ENCODE measurements at places on chromosomes 3 and 15.
A peak's percentile ranks its signal among the peaks of the same experiment; 100 is the strongest.

DNA sequence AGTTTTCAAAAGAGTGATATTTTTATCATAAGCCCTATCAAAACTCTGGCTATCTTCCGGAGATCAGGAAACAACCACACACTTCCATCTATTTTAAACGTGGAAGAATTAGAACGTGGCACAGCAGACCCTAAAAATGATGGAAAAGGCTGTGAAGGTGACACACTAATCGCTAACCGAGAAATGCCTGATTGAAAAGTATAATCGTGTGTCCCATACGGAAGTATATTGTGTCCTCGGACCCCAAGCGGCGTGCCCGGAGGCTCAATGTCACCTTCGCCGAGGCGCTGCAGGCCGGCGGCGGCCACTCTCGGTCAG lies 642 bp downstream of the COX5A start:
- no peak for DNase-seq

DNA sequence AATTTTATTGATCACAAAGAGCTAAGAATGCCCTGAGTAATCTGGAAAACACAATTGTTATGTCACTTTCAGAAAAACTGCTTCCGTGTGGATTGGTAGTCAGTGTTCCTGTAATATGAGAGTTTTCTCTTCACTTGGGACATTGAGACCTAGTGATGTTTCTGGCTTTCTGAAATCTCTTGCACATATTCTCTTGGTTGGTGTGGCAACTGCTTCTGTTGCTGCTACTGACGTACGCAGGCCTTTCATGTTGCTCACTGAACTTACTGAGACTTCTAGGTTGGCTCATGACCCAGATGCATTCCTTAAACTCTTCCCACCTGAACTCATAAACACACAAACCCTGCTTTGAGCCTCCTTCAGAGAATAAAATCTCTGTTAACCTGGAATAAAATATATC lies 175.0 kb upstream of the PFN2 start:
- DNase-seq, result no peak

DNA sequence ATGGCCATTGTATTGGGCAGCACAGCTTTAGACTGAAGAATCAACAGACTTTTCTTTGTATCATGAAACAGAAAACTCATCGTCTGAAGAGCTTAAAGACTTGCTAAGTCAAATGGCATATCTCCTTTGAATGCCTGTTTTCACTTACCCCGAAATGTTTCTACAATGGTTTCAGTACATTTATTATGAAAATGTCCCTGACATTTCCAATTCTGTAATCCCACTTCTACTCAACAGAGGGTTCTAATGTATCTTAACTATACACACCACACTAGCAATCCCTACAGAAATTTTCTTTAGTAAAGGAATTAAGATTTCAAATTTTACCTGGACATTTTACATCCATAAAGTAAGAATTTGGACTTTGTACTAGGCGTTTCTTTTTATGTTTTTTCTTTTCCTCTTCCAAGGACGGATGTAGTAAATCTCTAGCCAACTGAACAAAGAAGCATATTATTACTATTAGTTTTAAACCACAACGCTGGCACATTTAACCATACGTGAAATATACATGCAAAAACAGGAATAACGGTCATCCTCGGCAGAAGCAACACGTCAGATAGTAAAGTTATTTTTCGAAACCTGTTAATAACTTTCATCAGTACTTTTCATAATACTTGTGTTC lies 1.1 kb downstream of the RPS27L start:
- no peak for DNase-seq

- peak; percentile 82 for DNase-seq
Measured at GRCh38 chr3:185983495-185984141, 45.8 kb upstream of the TRA2B start.

DNA sequence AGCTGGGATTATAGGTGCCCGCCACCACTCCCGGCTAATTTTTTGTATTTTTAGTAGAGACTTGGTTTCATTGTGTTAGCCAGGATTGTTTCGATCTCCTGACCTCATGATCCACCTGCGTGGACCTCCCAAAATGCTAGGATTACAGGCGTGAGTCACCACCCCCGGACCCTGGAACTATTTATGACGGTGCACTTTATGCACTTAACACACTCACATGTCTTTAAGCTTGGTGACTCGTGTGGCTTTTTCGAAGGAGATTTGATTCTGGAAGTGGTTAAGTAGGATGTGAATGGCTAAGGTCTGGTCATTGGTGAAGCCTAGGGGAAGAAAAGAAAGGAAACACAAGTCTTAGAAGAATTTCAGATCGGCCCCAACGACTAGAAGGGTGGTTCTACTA lies 20.3 kb downstream of the BBS4 start:
- DNase-seq, result no peak

- no peak for DNase-seq
Measured at GRCh38 chr3:101091489-101091888, 98.3 kb upstream of the ABI3BP start.

DNA sequence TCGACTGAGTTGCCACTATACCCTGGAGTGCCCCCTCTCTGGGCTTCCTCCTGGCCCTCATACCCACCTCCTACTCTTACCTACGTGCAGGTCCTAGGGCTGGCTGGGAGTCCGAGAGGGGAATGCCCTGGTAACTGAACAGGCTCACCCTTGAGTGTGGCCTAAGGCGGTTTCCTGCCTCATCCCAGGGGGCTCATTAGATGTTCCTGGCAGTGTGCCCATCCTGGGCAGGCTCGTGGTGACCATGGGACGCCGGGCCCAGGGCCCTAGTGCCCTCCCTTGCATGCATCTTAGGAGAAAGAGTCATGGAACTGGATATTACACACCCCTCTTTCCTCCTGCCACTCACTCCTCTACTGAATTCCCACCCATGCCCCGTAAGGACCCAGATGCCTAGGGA lies 2.8 kb downstream of the SEMA4B start:
- no peak for DNase-seq

- DNase-seq, result no peak
Measured at GRCh38 chr15:89429986-89430385, 66.4 kb downstream of the RHCG start.

GRCh38 chr3:118618247-118619040 lies 416.2 kb downstream of the IGSF11 start:
- no peak for DNase-seq

DNA sequence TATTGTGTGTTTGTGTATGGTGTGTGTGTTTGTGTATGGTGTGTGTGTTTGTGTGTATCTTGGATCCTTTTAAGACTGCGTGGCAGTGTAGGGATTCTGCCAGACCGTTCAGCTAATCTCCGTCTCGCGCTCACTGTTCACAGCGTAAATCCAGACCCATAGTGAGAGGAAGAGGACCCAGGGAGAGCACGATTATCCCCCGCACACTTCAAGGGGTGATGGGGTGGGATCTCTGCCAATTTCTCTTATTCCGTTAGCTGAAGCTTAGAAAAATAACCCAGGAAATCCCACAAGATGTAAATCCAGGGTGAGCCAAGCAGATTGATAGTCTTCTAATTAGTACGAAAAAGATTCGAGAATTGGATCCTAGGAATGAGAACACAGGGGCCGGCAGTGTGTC lies 381.2 kb downstream of the GABRG3 start:
- DNase-seq, result no peak

- DNase-seq, result no peak
Measured at GRCh38 chr3:124786511-124787241, 56.4 kb downstream of the UMPS start.

DNA sequence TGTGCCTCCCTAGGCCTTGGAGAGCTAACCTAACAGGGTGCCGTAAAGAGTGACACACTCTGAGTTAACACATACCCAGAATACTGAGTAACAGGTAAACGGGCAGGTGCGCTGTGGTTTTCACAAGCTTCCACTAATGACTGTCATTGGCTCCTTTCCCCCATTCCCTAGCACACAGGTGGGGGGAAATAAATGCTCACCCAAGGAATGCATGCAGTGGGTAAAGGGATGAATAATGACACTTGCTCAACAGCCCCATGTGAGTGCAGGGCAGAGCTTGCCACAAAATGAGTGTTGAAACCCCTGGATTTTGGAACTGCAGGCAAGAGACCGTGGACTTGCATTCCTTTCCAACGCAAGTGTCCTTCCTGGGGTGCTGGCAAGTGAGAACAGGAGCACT lies 57.6 kb downstream of the ADAMTS17 start:
- no peak for DNase-seq

DNA sequence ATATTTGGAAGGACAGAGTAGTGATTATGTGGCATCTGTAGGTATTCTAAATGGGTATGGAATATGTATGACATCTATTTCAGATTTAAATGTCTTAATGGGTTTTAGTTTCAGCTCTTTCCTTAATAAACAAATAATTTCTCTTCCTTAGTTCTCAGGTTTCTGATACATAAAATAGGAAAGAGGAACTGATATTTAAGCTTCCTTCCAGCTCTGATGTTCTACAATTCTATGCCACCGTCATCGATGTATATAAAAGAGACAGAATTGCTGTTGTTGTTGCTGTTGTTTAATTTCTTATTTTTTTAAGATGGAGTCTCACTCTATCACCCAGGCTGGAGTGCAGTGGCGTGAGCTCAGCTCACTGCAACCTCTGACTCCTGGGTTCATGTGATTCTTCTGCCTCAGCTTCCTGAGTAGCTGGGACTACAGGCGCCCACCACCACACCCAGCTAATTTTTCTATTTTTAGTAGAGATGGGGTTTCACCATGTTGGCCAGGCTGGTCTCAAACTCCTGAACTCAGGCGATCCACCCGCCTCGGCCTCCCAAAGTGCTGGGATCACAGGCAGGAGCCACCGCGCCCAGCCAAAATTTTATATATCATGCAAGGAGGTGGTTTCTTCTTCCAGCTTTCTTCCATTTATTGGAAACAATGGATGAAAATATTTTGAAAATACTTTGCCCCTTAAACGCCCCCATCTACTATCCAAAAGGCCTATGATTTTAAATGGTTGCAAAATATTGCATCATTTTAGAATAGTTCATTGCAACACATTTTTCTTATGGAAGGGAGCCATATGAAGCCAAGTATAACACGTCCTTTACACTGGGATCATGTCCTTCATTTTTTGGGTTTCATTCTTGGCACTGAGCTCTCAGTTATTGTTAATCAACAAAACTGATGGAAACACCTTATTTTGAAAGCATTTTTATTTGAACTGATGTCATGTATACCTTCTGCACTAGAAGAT lies 13.9 kb upstream of the C15orf61 start:
- DNase-seq, result no peak

DNA sequence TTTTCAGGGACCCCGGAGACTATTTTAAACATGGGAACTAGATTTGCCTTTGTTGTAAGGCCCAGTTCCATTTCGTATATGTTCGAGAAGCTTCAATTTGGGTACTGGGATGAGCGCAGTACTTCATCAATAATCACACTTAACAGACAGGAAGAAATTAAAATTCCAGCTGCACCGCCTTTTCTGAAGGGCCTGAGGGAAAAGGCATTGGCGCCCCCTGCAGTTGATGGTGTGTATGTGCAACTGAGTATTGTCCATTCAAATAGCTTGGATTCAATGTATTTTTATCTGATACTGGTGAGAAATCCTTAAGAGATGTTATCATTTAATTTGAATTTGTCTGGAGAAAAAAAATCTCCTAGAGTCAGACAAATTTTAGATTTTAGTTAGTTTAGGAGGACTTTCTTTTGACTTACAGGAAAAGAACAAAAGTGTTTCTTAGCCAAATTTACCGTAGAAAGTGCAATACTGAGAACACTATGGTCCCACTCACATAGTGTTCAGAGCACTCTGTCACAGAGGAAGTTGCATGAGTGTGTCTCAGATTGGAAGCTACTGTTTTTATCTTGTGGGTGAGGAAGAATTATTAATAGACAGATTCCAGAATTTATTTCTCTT lies 5.4 kb upstream of the ALDH1A2 start:
- peak; percentile 74 for DNase-seq

DNA sequence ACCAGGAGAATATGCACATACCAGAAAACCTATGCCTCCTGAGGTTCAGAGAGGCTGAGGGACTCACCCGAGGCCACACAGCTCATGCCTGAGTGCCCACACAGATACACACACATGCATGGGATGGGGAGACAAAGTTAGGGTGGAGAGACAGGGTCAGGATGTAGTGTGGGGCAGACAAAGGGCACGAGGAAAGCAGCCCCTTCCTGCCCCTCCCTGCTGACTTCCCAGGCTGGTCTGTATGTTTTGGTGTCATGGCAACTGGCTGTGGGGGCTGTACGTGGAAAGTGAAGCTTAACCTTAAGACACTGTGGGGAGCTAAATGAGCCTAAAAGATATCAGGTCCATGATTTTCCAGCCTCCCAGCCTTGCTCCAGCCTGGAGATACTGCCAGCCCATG lies 57.8 kb downstream of the EPHB3 start:
- no peak for DNase-seq

DNA sequence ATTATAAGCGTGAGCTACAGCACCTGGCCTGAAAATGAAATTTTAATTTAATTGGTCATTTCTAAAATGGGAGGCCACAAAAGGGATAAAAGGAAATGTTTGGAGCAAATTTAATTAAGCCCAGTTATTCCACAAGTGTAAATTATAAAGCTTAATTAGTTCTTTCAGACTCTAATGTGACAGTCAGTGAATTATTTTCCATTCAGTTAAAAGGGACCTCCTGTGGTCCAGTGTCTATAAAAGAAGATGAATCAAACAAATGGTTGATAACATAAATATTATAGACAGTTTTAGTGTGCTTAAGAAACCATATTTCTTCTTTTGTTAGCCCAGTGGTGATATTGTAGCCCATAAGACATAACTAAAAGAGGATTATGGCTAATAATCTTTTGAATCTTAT lies 66.4 kb downstream of the CNOT10 start:
- DNase-seq, result no peak

GRCh38 chr3:21826416-21826815 lies 75.4 kb upstream of the ZNF385D start:
- DNase-seq, result no peak

DNA sequence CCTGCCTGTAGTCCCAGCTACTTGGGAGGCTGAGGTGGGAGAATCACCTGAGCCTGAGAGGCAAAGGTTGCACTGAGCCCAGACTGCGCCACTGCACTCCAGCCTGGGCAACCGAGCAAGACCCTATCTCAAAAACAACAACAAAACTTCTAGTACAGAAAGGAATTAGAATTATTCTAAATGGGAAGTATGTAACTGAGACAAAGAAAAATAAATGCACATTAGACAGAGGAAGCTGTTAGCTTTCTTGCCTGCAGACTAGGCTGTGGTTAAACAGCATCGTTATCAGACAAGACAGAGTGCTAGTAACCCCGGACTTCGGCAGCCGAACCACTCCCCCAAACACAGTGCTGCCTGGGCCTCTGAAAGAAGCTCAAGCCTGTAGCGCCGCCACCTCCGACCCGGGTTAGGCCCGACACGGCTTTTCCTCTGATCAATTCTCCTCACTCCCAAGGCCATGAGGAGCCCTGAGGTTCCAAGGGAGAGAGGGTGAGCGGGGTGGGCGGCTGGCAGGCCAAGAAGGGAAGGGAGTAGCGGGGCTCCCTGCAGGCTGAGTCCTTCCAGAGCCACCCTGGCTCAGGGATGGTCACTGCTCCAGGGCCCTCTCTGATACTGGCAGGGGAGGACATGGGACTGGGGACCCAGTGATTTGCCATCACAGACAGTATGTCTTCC lies 44.8 kb upstream of the MUC4 start:
- no peak for DNase-seq

- DNase-seq, result no peak
Measured at GRCh38 chr3:57637391-57637790, 40.2 kb upstream of the ARF4 start.

- DNase-seq, result no peak
Measured at GRCh38 chr3:167728176-167728575, 6.5 kb downstream of the PDCD10 start.
